ENCODE measurements at places on chromosomes 7 and 10.

DNA sequence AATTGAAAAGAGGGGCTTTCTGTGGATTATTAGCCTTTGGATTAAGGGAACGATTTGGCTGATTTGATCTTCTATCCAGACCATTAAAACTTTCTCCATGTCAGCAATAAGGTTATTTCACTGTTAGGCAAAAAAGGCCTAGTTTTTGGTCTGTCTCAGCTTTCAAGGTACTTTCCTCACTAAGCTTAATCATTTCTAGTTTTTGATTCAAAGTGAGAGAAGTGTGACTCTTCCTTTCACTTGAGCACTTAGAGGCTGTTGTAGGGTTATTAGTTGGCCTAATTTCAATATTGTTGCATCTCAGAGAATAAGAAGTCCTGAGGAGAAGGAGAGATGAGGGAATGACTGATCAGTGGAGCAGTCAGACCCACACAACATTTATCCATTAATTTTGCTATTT, 596.0 kb upstream of the TPK1 start:
- no peak for DNase-seq

GRCh38 chr7:144820552-144820951, 15.3 kb downstream of the TPK1 start:
- DNase-seq: no peak

DNA sequence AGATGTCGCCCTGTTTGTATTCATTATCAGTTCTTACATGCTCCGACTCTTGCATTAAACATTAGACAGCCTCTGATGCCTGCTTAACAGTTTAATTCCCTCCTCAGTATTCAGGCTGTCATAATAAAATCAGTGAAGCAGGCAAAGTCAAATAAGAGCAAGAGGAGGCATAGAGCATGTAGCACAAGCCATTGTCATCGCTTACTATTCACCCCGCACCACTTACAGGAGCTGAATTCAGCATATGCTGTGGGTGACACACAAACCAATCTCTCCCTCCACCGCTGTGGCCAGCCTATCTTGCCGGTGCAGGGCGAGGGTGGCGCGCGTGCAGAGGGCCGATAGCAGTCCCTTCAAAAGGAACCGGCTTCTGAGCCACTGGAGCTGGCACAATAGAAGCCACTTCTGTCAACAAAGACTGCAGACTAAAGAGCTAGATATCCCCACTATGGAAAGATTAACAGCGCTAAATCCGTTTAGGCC, 433.2 kb upstream of the MGMT start:
- no peak for DNase-seq

- DNase-seq: peak; percentile 19
Observed at GRCh38 chr7:1059200-1060091, 15.1 kb downstream of the GPR146 start.

- DNase-seq: no peak
Observed at GRCh38 chr10:70334526-70335245, 47.7 kb downstream of the LRRC20 start.

DNA sequence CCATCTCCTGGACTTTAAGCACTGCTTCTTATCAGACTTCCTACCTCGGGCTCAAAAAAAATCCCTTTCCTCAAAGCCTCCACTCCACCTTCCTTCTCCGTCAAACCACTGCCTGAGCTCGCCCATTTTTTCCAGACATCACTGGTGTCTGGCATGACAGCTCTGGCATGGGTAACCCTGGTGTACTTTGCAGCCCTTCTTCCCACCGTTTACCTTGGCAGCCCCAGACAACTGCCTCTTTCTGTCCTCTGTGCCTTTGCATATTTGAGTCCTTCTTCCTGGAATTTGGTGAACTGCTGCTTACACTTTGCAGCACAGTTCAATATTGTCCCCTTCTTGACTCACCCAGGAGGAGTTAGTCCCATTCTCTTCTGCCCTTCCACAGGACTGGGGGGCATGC, 144.6 kb upstream of the TBX20 start:
- DNase-seq: no peak

DNA sequence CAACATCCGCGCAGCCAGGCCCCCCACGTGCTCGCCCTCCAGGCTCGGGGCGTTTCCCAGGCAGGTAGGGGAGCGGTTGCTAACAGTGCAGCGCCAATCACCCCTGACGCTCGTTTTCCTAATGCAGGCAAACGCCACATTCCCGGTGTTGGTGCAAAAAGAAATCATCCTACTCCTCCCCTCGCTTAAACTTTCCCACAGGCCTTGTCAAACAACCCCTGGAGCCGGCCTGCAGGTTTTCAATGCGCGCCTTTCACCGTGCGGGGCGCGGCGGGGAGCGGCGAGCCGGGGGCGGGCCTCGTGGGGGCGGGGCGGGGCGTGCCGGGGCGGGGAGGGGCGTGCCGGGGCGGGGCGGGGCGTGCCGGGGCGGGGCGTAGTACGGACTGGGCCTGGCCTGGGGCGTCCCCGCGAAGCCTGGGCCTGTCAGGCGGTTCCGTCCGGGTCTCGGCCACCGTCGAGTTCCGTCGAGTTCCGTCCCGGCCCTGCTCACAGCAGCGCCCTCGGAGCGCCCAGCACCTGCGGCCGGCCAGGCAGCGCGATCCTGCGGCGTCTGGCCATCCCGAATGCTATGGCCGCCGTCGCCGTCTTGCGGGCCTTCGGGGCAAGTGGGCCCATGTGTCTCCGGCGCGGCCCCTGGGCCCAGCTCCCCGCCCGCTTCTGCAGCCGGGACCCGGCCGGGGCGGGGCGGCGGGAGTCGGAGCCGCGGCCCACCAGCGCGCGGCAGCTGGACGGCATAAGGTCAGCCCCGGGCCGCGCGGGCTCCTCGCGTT, at the start of gene ECHDC3:
ECHDC3 (plus strand) TSS at position 374 of the 770 bp plus-strand sequence; CDS start at position 569, 195 bp downstream.
- peak; percentile 51 for DNase-seq

DNA sequence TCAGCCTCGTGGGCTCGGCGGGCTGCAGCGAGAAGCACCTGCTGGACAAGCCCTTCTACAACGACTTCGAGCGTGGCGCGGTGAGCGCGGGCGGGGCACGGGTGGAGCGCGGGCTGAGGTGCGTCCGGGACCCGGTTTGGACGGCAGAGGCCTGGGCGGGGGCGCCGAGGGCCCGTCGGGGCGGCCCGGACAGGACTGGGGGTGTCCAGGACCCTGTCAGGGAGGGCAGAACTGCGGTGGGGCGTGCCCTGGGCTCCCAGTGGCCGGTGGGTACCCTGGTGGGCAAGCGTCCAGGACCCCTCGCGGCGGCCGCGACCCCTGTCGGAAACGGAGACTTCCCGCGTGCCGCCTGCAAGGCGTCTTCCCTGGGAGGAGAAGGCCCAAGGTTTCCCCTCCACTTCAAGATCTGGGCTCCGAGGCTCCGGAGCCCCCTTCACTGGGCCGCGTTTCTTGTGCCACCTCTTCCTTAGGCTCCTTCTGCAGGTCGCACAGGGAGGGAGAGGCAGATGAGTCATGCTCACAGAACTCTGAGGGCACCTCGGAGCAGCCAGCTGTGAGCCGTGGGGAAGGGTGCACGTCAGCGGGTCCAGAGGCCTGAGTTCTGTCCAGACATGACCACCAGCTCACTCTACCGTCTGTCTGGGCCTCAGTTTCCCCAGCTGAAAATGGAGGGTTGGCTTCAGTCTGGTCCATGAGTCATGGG, 485 bp downstream of the ALOX5 start:
- DNase-seq: no peak

- no peak for DNase-seq
Observed at GRCh38 chr7:45644237-45644636, 70.1 kb downstream of the ADCY1 start.

DNA sequence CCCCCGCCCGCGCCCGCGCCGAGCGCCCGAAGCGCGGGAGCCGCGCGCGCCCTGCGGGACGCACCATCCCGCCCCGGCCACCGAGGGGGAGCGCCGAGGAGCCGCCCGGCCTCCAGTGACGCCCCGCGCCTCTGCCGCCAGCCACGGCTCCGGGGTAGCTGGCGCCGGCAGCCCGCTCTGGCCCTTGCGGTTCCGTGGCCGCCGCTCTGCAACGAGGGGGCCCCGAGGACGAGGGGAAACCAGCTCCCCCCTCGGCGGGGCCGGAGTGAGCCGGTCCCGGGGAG, at the start of gene PAXIP1:
PAXIP1 (minus strand) TSS at position 33 of the 284 bp plus-strand sequence. CDS start 195 bp downstream, outside the sequence.
- DNase-seq: no peak

GRCh38 chr10:32104181-32104580, 48.0 kb upstream of the KIF5B start:
- DNase-seq: no peak

DNA sequence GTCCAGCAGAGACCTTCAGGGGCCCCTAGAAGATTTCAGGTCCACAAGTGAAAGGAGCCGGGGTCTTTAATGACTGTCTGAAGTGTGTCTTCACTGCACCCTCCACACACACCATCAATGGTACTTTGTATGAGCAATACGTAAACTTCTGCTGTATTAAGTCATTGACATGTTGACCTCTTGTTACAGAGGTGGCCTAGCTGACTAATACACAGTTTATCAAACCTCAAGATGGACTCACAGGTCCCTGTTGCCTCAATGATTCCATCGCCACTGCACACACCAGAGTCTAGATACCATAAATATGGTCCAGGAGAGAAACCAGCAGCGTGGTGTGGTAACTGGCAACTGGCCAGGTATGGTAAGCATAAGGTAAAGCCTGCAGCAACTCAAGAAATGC, 19.5 kb downstream of the KCNMA1 start:
- no peak for DNase-seq

- DNase-seq: no peak
Observed at GRCh38 chr10:64454962-64455361, 933.8 kb downstream of the REEP3 start.

GRCh38 chr7:10706875-10707493, 266.7 kb upstream of the PHF14 start:
- no peak for DNase-seq
